Ovary (tissue), 10 donors: ENCODE measurements at places on chromosomes 7 and 10.

- no peak for DNase-seq
These were observed 218.7 kb downstream of the ABCA13 start for GRCh38 chr7:48389977-48390376.

DNA sequence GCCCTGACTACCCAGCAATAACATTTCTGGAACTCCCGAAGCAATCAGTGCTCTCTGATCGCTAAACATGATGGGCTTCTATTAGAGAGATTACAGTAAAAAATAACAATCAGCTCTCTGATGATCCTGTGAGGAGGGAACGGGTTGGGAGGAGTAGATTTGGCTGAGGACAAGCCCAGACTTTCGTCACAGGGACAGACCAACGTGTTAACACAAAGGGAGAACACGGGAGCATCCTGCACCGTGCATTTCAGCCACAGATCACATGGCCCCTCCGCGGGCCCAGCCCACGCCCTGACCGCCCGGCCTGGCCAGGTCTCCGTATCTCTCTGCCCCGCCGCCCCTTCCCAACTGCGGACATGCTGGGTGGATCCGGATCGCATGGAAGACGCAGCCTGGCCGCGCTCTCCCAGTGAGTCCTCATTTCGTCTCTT, 95.0 kb upstream of the AGBL3 start:
- DNase-seq, result peak; percentile 82

GRCh38 chr7:141837683-141838082, 3.6 kb downstream of the PRSS37 start:
- DNase-seq, result no peak

DNA sequence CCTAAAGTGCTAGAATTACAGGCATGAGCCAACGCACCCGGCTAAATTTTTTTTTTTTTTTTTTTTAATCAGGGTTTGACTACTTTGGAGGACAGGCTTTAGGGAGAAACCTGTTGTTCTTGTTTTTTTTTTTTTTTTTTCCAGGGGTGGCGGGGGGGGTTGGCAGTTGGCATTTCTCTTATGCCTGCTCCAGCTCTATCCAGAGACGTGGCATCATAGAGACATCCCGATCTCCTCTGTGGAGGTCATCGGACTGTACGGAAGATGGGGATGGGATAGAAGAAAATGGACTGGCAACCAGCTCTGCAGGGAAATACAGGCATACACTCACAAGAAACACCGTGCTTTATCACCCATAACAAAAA, 130.8 kb downstream of the PRPF18 start:
- DNase-seq, result no peak
